ENCODE measurements at places on chromosomes 2 and 18. TPM values are rescaled to one million over a fixed set of nuclear protein-coding genes. Genes with fewer than 3 reads are reported as not detected.

Gene REEP1
- 1.3 TPM for total RNA-seq

Gene CRACDL
- 12.1 TPM for total RNA-seq

Gene ELMOD3
- 149 TPM for total RNA-seq

Gene AMER3
- not detected for total RNA-seq

Gene RAB31
- total RNA-seq: 32.4 TPM

Gene ATP8B1
- total RNA-seq: 41.3 TPM

Gene MTCL1
- 7.2 TPM for total RNA-seq

- H3K27me3 ChIP-seq: no peaks in the 10 kb centered on the region
- no peak overlapping the region for H3K4me3 ChIP-seq
- no peak for DNase-seq
Observed at GRCh38 chr2:150716186-150716585, 228.7 kb upstream of the RND3 start.

DNA sequence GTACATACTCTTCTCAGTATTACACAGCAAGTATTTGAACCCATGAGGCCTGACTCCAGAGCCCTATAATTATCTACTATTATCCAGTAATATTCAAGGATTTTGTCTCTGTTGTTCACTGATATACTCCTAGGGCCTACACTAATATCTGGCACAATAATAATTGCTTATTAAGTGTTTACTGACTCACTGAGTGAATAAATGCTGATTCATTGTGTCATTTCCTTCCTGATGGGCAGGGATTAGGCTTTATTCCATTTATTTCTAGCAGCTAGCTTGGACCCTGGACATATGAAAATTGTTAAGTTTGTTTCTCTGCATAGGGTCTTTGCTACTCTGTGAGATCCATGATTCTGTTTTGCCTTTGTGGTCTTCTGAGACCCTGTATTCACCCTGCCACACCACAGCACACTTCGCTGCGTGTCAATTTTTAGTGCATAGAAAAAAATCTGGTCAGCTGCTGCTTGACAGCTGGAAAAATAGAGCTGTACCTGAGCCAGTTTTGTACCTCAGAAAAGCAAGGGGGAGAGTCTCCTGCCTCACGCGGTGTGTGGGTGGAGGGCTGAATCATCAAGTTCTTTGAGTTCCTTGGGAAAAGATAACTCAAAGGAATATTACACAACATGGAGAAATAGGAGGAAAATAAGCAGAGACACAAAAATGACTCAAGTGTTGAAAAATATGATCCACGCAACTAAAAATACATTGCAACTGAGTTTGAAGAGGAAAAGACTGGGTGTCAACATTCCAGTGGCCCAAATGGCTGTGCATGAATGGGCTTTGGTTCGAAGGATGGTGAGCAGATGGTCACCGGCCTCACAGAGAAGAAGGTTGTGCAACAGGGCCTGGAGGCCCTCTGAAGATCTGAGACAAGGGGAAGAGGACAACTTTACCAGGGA is 18.9 kb upstream of the DPP4 start:
- H3K27ac ChIP-seq: peak overlapping the region; percentile 80
- H3K27me3 ChIP-seq: no peaks in the 10 kb centered on the region
- no peaks in the 10 kb centered on the region for H3K36me3 ChIP-seq
- no peak overlapping the region for H3K4me3 ChIP-seq
- no peak for DNase-seq

GRCh38 chr2:232634206-232635150 is 1.1 kb downstream of the EFHD1 start:
- no peaks in the 10 kb centered on the region for H3K4me1 ChIP-seq
- H3K27me3 ChIP-seq: no peaks in the 10 kb centered on the region
- H3K27ac ChIP-seq: peak overlapping the region; percentile 93
- H3K36me3 ChIP-seq: no peaks in the 10 kb centered on the region
- DNase-seq: no peak
- peak overlapping the region; percentile 78 for H3K4me3 ChIP-seq

DNA sequence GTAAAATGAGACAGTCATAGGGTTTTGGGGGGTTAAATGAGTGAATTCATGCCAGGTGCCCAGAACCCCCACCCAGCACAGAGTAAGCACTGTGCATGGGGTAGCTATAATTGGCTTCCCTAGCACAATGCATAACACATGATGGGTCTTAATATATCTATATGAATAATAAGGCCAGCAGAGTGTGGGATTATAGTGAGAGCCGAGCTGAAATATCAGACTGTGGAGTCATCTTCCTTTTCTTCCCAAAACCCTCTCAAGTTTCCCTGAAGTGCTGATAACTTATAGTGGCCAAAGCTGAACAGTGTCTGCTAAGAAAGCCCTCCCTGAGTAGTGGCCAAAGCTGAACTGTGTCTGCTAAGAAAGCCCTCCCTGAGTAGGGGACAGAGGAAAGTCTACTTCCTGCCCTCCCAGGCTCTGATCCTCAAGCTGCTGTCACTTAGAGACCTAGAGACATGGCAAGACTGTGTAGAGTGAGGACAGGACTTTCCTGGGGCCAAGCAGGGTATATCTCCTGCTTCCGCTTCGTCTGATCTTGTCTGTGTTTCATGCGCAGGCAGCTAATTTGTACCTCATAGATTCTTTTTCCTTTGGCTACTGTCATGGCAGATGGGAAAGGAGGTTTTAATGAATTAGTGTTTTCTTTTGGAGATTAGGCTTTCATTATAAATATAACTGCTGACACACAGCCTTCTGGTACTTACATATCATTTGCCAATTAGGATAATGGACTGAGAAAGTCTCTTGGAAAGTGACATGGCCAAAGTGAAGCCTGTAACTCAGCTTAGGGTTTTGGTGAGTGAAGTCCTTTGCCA is 94.9 kb downstream of the FHOD3 start:
- H3K4me1 ChIP-seq: no peaks in the 10 kb centered on the region
- H3K27me3 ChIP-seq: no peaks in the 10 kb centered on the region
- no peak overlapping the region for H3K27ac ChIP-seq
- no peak overlapping the region for H3K4me3 ChIP-seq
- no peaks in the 10 kb centered on the region for H3K36me3 ChIP-seq
- no peak for DNase-seq

DNA sequence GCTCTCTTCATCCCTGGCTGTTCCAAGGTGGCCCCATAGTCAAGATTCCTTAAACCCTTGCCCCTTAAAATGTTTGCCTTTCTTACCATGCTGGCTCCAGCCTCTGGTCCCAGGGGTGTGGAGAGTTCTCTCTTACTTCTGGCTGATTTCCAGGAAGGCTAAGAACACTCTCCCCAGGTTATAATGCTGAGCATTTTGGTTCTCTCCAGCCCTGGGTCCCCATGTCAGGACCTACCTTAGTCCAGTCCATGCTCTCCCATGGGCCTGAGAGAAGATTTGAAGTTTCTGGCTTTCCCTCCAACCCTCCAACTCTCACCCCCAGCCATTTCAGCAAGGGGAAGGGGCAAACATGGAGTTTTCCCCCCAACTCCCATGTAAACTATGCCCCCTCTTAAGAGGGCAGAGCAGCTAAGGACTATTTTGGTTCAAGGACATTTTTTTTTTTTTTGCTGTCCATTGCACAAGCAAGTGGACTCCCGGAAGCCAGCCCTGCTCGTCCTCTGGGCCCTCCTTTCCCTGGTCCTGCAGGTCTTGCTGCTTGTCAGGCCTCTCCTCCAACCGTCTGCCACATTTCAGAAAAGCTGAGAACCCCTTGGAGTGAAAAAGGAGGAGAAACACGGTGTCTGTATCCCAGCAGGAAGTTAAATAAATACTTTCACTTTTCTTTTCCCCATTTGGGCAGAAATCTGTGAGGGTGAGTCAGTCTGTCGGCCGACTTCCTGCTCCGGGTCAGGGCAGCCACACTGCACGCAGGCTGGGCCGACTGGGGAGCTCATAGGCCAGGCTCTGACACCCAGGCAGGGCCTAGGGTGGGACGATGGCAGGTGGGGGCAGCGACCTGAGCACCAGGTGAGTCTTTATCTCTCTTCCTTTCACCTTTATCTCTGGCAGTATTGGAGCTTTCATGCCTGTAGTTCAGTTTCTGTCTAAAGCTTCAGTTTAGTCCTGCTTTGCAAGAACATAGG is at the start of gene SP140L:
Gene SP140L, plus strand, starts transcription at position 741 of the 965 bp plus-strand sequence. Its CDS starts 77 bp downstream, at position 818.
- H3K36me3 ChIP-seq: no peaks in the 10 kb centered on the region
- H3K27ac ChIP-seq: peak within 1 kb of the TSS; percentile 80
- no peaks in the 10 kb centered on the region for H3K27me3 ChIP-seq
- no peaks in the 10 kb centered on the region for H3K4me1 ChIP-seq

DNA sequence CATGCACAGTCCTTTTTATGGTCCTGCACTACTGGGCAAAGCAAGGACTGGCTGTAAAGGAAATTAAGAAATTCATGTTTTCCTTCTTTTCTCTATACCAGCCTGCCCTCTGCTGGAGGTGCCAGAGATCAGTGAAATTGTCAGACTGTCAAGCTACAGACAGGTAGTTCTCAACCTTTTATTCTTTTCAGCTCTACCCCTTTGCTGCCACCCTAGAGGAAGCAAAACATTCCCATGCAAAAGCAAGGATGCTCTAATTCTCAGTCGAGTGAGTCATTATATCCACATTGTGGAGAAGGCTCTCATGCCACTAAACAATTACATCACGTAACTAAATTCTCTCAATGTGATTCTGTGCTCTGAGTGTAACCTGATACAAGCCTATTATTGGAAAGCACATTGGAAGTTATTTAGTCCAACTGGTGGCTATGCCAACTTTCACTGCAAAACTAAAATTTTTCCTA is 25.0 kb upstream of the RAPGEF4 start:
- no peak overlapping the region for H3K27ac ChIP-seq
- no peaks in the 10 kb centered on the region for H3K36me3 ChIP-seq
- H3K4me1 ChIP-seq: no peaks in the 10 kb centered on the region

DNA sequence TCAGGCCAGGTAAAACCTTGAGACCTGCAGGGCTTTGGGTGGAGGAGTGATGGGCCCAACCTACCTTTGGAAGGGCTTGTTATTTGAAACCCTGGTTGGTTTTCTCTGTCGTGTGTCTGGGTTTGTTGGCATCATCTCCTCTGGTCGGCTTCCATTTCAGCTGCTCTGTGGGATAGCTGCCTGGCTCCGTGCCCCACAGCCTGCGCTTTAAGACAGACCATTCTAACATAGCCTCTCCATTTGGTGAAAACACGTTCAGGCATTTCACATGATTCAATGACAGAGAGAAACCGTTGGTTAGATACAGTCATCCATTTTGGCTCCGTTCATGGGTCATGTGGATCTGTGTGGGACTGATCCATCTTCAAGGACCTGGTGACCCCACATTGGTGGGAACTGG is 37.0 kb upstream of the LYPD6B start:
- H3K36me3 ChIP-seq: no peaks in the 10 kb centered on the region
- H3K27ac ChIP-seq: no peak overlapping the region
- H3K4me1 ChIP-seq: peaks cover 8% of the 10 kb centered on the region
- no peak for DNase-seq

GRCh38 chr2:63658176-63658968 is 69.6 kb downstream of the MDH1 start:
- no peak overlapping the region for H3K27ac ChIP-seq
- no peaks in the 10 kb centered on the region for H3K36me3 ChIP-seq
- no peak overlapping the region for H3K4me3 ChIP-seq
- no peaks in the 10 kb centered on the region for H3K4me1 ChIP-seq
- no peaks in the 10 kb centered on the region for H3K27me3 ChIP-seq

GRCh38 chr2:126495189-126495588 is 160.8 kb upstream of the GYPC start:
- no peaks in the 10 kb centered on the region for H3K27me3 ChIP-seq
- no peak overlapping the region for H3K4me3 ChIP-seq
- H3K4me1 ChIP-seq: no peaks in the 10 kb centered on the region
- no peak for DNase-seq

GRCh38 chr2:185215497-185215896 is 523.1 kb upstream of the FSIP2 start:
- H3K36me3 ChIP-seq: no peaks in the 10 kb centered on the region
- H3K27ac ChIP-seq: no peak overlapping the region
- H3K4me1 ChIP-seq: no peaks in the 10 kb centered on the region
- no peaks in the 10 kb centered on the region for H3K27me3 ChIP-seq
- no peak overlapping the region for H3K4me3 ChIP-seq
